Stimulated activated CD4-positive, alpha-beta T cell treated with anti-CD3 and anti-CD28 coated beads, Interleukin-1b, Interleukin-23, amount 100 ng/mL, for 1 hour (primary cell): ENCODE measurements at places on chromosomes 6 and 20.

DNA sequence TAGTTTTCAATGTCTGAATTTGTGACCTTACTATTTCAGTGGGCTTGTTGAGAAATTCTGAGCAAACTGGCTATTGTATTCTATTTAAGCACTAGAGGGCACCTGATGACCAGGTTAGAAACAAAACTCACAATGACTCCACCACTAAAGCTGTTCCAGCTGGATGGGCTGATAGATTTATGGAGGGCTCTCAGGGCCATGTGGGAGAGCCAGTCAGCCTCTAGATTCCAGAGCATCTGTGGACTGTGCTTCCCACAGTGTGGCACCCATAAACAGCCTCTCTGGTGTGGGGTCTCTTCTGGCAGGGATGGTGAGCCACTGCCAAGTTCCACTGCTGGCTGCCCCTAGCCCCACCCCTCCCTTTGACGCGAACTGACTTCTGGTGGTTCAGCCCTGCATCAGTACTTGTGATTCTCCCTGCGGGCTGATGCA is 29.2 kb downstream of the C6orf58 start:
- no peak for DNase-seq

- DNase-seq: no peak
These were observed 97.1 kb upstream of the TOP1 start for GRCh38 chr20:40931410-40932044.

GRCh38 chr20:30949761-30950160 is 307.7 kb upstream of the DEFB115 start:
- no peak for DNase-seq

GRCh38 chr6:47938405-47938804 is 156.6 kb downstream of the OPN5 start:
- DNase-seq: no peak

DNA sequence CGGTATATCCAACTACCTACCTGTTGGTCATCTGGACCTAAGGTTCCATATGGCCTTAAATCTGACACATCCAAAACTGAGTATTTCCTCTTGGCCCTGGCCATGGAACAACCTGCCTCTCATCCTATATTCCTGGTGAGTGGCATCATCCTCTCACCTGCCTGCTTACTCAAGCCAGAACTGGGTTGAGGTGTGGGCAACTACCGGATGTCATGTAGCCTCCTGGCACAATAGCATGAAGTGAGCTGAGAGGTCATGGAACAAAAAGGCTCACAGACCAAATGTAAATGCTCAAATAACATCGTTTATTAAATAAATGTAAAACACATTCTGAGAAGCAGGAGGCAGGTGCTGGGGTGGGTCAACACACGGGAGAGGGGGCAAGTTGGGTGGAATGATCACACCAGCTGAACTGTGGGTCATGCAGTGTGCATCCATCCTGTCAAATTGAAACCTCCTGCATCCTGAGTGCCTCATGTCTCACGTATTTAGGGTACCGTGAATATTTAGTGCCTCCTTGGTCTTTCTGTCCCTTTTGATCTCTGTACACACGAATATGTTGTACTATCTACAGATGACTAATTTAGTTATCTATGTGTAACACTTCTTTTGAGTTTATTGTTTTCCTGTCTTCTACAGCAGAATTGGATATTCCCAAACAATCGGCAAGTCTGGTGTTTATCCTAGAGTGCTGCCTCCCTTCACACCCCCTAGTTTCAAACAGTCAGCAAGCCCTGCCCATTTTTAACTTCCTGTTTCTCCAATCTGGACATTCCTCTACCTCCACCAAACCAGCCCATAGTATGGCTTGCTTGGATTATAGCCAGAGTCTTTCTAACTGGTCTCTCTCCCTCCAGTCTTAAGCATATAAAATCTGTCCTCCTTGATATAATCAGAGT is 7.9 kb upstream of the POU5F1 start:
- no peak for DNase-seq

DNA sequence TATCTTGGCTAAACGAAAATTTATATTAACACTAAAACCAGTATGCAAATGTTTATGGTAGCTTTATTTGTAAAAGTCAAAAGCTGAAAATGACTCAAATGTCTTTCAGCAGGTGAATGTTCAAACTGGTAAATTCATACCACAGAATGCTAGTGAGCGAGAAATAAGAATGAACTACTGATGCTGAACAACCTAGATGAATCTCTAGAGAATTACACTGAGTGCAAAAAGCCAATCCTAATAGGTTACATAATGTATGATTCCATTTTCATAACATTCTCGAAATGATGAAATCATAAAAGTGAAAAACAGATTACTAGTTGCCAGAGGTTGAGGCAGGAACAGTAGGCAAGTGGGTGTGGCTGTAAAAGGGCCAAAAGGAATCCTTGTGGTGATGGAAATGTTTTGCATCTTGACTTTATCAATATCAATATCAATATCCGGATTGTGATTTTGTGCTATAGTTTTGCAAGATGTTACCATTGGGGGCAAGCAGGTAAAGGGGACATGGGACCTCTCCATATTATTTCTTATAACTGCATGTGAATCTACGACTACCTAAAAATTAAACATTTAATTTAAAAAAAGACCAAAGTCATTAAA is 26.1 kb downstream of the ZNF311 start:
- DNase-seq: no peak

DNA sequence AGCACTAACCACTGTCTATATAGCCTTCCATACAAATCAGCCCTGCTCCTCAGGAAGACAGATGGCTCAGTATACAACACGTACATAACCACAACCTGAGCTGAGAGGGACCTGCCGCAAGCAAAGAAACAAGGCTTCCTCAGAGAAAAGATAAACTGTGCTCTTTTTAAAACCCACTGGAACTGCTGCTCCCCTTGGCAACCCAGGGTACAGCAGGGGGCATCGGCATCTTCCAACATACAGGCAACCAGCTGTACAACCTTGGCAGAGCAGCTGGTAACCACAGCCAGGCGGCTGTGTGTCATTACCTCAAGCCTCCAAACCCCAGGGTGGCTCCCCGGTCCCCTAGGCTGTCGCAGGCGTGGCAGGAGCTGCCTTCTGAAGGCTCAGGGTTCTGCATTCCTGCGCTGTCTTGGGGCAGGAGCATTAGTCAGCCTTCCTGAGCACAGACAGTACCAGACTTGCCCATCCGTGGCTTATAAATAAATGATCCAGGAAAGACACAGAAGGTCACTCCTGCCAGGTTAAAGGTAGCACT is 249.5 kb downstream of the ADGRG6 start:
- no peak for DNase-seq

DNA sequence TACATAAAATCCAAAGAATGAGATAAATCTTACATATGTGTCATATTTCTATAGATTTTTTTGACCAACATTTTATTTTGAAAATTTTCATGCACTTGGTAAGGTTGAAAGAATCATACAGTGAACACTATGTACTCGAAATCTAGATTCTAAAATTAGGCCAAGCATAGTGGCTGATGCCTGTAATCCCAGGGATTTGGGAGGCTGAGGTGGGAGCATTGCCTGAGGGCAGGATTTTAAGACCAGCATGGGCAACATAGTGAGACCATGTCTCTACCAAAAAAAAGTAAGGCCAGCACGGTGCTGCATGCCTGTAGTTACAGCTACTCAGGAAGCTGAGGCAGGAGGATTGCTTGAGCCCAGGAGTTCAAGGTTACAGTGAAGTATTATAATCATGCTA is 158.6 kb downstream of the LAMA2 start:
- DNase-seq: no peak

DNA sequence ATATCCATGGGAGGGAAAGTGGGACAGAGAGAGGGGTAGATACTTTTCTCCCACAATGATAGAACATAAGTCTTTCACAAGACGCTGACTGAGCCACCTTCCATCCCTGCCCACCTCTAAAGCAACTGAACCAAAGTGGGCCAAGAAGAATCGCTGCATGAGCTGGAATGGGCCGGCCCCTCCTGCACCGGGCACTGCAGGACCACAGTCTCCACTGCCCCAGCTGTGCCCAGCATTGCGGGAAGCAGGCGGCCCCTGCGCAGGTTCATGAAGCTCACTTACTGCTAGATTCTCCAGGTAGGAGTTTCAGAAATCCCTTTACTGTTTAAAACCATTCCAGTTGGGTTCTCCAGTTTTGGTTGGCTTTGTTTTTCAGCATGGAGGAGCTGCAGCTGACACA is 32.0 kb upstream of the CST7 start:
- DNase-seq: no peak

DNA sequence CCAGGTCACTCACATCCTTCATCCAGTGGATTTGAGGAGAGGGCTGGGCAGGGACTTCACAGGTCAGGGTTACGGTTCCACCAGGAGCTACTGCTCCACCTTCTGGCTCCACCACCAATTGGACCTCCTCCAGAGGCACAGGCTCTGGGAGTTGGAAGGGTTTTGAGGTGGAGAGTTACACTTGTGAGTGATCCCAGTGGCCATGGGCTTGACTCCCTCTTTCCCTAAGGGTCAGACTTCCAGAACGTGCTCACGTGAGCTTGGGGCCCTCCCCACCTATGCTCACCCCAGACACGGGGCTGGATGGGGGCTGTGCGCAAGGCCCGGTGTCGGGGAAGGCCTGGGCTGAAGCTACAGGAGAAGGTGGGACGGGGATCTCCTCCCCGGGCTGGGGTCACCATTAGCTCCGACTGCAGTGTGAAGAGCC is 1.5 kb downstream of the AGER start:
- no peak for DNase-seq

- no peak for DNase-seq
These were observed 1.1 kb upstream of the CLIC1 start for GRCh38 chr6:31737315-31737990.

- DNase-seq: no peak
These were observed 101.8 kb upstream of the NHSL1 start for GRCh38 chr6:138601128-138601527.

DNA sequence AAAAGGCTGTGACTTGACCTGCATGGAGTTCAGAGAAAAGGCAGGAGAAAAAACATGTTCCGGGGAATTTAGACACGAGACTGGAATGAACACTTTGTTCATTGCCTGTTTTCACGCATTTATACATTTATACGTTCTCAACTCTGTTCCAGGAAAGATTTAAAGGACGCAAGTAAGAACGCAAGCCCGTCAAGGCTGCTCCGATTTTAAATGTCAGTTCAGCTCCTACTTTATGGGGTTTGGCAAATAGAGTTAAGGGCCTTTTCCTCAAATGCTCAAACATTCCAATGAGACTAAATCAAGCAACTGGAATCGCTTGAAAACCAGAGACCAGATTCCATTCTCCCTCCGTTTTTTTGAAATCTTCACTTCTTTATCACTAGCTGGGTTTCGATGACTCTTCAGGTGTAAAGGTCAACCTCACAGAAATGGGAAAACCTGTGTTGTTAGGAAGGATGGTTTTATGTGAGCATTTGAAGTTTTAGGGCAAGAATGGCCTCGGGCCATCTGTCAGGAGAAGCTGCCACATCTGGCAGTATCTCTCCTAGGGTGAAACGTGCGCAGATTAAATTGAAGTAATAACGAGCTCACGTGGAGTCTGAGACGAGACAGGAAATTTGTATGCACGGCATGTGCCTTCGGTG is 24.9 kb downstream of the TTLL2 start:
- no peak for DNase-seq

DNA sequence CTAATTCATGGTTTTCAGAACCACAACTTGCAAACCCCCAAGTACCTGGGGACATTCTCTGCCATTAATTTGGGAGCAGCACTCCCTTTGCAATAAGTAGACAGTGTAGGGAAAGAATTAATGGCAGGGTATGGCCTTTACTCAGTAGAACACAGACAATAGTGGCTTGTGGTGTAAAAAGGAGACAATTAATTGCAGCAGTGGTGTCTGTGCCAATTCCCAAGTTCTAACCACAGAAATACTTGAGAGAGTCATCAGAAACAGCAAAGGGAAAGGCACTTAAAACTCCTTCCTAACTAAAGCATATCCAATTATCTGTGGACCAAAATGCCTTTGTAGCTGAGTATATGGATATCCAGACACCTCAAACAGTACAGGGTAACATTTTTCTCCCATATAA is 257.6 kb upstream of the POU3F2 start:
- no peak for DNase-seq

- DNase-seq: no peak
These were observed 362.0 kb downstream of the CENPW start for GRCh38 chr6:126701676-126702560.

DNA sequence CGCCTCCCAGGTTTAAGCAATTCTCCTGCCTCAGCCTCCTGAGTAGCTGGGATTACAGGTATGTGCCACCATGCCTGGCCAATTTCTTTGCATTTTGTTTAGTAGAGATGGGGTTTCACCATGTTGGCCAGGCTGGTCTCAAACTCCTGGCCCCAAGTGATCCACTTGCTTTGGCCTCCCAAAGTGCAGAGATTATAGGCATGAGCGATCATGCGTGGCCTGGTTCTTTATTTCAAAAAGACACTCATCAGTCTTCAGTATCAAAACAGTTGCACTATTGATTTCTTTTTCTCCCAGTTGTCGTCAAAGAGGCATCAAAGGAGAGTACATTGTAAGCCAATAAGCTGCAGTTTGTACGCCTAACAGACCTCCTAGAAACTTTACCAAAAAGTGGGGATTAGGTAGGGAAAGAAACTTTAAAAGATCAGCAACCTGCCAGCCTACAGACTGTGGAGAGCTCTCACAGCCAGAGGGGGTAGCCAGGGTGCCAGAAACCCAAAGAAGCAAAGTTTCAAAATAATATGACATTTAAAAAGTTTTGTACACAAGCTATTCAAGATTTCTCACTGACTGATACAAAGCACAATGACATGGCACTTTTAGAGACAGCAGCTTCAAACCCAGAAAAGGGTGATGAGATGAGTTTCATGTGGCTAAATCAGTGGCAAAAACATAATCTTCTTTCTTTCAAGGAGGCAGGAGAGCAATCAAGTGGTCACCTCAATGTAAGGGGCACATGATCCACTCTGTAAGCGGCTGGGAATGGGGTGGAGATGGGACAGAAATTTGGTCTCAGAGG is 83.0 kb upstream of the RALY start:
- no peak for DNase-seq

GRCh38 chr6:36155662-36156061 is 25.3 kb downstream of the MAPK13 start:
- DNase-seq: no peak

DNA sequence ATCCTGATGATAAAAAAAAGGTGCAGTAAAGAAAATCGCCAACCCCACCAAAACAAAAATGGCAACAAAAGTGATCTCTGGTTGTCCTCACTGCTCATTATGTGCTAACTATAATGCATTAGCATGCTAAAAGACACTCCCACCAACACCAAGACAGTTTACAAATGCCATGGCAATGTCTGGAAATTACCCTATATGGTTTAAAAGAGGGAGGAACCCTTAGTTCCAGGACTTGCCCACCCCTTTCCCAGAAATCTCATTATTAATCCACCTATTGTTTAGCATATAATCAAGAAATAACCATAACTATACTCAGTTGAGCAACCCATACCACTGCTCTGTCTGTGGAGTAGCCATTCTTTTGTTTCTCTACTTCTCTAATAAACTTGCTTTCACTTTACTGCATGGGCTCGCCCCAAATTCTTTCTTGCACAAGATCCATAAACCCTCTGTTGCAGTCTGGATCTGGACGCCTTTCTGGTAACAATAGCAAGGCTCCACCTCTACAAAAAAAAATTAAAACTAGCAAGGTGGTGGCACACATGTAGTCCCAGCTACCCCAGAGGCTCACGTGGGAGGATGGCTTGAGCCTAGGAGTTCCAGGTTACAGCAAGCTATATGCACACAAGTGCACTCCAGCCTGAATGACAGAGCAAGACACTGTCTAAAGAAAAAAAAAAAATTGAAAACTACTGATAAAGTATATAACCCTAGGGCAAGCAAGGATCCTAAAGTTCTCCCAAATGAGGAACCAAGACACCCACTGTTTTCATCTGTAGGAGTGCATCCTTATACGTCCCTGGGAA is 278.8 kb upstream of the JARID2 start:
- DNase-seq: no peak
